ENCODE measurements at places on chromosomes 12 and 14. TPM values are rescaled to one million over a fixed set of nuclear protein-coding genes. Genes with fewer than 3 reads are reported as not detected.

CLBA1 gene
- total RNA-seq: 1.2 TPM

C12orf42 gene
- total RNA-seq: 5.4 TPM

KRT6C gene
- total RNA-seq: not detected

TAS2R7 gene
- total RNA-seq: not detected

GPD1 gene
- 0.91 TPM for total RNA-seq

PLA2G1B gene
- not detected for total RNA-seq

MANSC4 gene
- not detected for total RNA-seq

CCDC92 gene
- total RNA-seq: 25.4 TPM

CLEC4C gene
- not detected for total RNA-seq

PTPRB gene
- total RNA-seq: not detected

GPR84 gene
- 0.39 TPM for total RNA-seq

TSPAN19 gene
- total RNA-seq: not detected

NPFF gene
- total RNA-seq: not detected

MYH7 gene
- not detected for total RNA-seq

DIP2B gene
- 21.3 TPM for total RNA-seq

ANO2 gene
- total RNA-seq: not detected

OR10P1 gene
- total RNA-seq: not detected

PROX2 gene
- total RNA-seq: 0.69 TPM

COQ10A gene
- total RNA-seq: 26.0 TPM

KRT5 gene
- not detected for total RNA-seq

ZNF605 gene
- 13.6 TPM for total RNA-seq

TMEM19 gene
- 17.0 TPM for total RNA-seq

FOXN4 gene
- not detected for total RNA-seq

CELA1 gene
- total RNA-seq: not detected

PGAM5 gene
- 34.3 TPM for total RNA-seq

RNU4-1 gene
- 1,307 TPM for total RNA-seq

LMNTD1 gene
- total RNA-seq: not detected

PRKCH gene
- 318 TPM for total RNA-seq

HOXC9 gene
- not detected for total RNA-seq

CCDC60 gene
- total RNA-seq: not detected

EXOC3L4 gene
- not detected for total RNA-seq

GPRC5D gene
- total RNA-seq: not detected

PTPRQ gene
- total RNA-seq: not detected

SIX4 gene
- total RNA-seq: 0.17 TPM

TUBA1A gene
- total RNA-seq: 99.5 TPM

ALX1 gene
- not detected for total RNA-seq

KCNK10 gene
- total RNA-seq: not detected

KRT80 gene
- not detected for total RNA-seq

ASCL1 gene
- not detected for total RNA-seq

SMCO3 gene
- not detected for total RNA-seq

SPTB gene
- total RNA-seq: not detected

NYNRIN gene
- 0.42 TPM for total RNA-seq

SOS2 gene
- 36.1 TPM for total RNA-seq

IPO4 gene
- 33.0 TPM for total RNA-seq

CLEC1B gene
- total RNA-seq: not detected

UNC79 gene
- not detected for total RNA-seq

MUCL1 gene
- total RNA-seq: not detected

SLCO1B1 gene
- not detected for total RNA-seq

CCDC91 gene
- total RNA-seq: 33.9 TPM

ANO4 gene
- total RNA-seq: not detected

SH2B3 gene
- 44.5 TPM for total RNA-seq

Measured in activated naive CD8-positive, alpha-beta T cell treated with anti-CD3 and anti-CD28 coated beads, Interleukin-2, amount 10 ng/mL, durations not matched to agents 7 days and 5 days (primary cell).